Esophagus squamous epithelium (tissue), 5 donors: ENCODE measurements at places on chromosomes 16 and 17.

DNA sequence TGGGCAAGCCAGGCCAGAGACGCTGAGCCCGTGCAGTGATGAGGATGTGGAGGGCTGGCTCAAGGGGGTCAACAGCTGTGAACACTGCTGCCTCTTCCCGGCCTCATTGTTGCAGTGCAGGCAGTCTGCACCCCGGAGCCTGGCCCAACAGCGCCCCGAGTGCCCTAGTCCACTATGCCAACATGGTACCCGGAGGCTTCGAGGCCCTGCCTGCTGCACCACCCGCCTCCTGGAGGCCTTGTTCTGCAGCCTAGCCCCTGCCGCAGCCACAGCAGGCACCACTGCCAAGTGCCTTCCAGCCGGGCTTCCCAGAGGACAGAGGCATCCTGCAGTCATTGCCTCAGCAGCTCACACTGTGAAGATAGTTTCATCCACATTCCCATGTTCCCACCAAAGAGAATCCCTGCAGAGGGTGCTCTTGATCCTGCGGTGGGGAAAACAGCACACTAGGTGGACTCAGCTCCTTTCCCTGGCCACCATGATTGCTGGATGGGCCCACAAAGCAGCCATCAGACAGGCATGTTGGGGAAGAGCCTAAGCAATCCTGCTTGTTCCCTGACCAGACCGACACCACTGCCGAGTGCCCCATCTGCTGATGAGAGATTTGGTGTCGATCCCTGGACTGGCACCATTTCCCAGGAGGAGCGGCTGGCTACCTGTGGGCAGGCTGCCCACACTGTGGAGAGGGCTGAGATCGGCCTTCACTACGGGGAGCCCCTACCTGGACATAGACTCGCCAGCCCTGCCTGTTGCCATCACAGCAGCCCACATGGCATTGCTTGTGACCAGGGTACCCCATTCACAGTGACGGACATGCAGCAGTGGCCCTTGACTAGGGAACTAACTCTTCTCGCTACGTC, 44.9 kb downstream of the USP22 start:
- DNase-seq = no peak

GRCh38 chr17:52047086-52047485, 111.4 kb downstream of the CA10 start:
- no peak for DNase-seq

DNA sequence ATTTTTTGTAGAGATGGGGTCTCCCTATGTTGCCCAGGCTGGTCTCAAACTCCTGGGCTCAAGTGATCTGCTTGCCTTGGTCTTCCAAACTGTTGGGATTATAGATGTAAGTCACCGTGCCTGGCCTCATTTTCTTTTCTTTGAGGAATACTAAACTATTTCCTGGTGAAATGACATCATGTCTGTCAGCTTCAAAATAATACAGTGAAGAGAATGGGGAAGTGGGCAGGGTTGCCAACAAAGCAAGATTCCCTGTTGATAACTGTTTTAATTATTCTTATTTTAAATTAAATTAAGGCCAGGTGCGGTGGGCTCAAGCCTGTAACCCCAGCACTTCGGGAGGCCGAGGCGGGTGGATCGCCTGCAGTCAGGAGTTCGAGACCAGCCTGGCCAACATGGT, 21.1 kb downstream of the PIPOX start:
- no peak for DNase-seq

GRCh38 chr16:68267612-68268405, 3.5 kb downstream of the SLC7A6 start:
- no peak for DNase-seq

DNA sequence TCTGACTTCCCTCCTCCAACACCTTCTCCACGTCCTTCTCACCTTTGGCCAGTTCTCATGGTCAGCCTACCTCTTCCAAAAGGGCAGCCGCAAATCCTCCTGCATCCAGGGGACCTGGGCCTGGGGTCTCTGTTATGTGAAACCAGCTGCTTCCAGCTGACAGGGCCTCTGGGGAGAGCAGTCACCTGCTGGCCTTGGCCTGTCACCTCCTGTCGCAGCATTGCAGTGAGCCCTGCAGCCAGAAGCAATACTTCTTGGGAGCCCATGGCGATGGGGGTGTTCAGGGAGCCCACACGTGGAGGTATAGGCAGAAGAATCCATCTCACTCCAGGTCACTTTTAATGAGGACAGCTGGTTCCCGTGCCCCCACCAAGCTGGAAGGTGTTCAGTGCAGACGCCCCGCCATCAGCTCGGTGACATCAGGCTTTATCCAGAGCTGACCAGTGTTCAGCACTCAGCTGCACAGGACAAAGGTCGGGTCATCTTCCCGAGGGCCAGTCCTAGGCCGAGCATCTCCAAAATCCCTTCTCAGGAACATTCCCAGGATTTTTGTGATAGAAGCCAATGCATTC, 1.7 kb upstream of the SLC47A2 start:
- no peak for DNase-seq

- DNase-seq = no peak
These were observed 82.2 kb upstream of the ARL4D start for GRCh38 chr17:43316522-43317142.

DNA sequence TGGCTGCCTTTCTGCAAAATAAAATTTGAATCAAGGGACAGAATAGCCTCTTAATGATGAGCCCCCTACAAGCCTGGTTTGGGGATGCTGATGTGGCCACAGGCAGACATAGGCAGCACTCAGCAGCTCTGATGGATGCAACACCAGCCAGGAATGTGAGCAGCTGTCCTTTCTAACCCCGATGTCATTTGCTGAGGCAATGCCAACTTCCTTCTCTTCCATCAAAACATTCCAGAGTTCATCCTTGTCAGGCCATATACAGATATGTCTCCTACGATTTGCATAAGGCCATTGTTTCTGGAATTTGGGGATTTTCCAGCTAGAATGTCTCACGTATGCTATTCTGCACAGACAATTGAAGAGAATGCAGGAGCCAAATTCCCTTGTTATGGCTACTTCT, 52.1 kb upstream of the MYOCD start:
- no peak for DNase-seq

GRCh38 chr17:42683407-42684034, 1.2 kb downstream of the CNTNAP1 start:
- no peak for DNase-seq

DNA sequence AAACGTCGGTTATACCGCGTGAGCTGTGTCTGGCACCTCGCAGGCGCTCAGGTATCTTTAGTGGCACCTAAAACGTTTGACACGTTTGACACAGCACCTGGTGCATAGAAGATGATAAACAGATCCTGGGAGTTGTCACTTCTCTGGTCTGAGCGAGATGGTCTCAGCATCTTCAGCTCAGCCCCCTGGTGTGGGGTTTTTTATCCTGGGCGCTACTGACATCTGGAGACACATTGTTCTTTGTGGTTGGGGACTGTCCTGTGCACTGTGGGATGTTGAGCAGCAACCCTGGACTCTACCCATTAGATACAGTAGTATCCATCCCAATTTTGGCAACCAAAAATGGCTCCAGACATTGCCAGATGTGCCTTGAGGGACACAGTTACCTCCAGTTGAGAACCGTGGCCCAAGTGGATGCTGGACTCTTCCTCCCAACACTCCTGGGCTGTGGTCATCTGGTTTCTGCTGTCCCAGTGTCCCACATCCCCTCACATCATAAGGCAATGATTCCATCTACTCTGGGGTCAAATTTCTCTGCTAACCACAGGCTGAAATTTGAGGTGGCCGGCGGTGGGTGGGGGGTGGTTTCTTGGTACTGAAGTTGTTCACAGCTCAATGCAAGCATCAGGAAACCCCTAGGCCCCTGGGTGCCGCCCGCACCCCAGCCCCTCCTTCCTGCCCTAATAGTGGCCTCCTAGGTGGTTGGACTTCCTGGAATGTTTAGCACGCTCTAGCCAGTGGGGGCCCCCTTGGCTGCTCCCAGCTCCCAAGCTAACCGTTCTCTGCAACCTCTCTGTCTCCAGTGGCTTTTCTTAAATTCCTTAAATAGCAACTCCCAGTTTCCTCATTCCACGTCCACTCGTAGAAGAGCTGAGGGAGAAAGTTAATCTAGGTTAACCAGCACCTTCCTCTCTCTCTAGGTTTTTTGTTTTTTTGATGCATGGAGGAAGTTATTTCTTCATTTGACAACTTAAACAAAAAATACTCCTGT, 124.8 kb downstream of the ABCC1 start:
- DNase-seq = no peak

- DNase-seq = no peak
These were observed 10.8 kb upstream of the MTMR4 start for GRCh38 chr17:58525239-58525638.

GRCh38 chr17:7102421-7102820, 12.2 kb downstream of the ASGR2 start:
- no peak for DNase-seq

DNA sequence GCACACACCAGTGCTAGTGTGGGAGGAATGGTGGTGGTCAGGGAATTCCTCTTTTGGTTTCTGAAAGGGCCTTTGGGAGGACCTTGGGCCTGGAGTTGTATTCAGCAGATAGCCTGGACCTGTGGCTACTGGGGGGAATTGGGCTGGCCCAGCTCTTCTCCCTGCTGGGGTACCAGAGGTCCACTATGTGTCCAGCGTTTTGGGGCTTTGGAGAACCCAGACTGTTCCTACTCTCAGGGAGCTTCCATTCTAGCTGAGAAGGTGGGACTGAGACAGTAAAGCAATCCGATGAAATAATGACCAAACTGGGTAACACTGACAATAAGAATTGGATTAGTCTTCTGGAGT, 2.4 kb downstream of the EPN3 start:
- no peak for DNase-seq

DNA sequence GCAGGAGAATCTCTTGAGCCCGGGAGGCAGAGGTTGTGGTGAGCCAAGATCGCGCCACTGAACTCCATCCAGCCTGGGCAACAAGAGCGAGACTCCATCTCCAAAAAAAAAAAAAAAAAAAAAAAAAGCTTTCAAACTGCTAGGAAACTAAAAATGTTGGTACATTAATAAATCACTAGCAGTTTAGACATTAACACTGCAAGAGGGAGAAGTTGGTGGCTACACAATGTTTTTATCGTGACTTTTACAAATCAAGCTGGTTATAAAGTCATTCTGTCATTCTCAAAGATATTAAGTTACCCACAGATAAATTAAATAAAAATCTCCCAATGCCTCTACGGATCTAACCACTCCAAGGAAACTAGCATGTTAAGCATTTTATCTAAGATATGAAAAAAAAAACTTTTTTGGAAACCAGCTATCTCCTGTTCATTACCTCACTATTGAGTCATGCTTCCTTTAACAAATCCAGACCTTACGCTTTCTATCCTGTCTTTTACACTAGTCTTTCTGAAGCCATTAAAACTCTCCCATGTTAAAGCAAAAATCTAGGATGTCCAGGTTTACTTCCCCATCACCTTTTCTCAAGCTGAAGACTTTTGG, 85.9 kb upstream of the SMURF2 start:
- DNase-seq = no peak

- no peak for DNase-seq
These were observed 15.4 kb downstream of the SCO1 start for GRCh38 chr17:10681866-10682446.

DNA sequence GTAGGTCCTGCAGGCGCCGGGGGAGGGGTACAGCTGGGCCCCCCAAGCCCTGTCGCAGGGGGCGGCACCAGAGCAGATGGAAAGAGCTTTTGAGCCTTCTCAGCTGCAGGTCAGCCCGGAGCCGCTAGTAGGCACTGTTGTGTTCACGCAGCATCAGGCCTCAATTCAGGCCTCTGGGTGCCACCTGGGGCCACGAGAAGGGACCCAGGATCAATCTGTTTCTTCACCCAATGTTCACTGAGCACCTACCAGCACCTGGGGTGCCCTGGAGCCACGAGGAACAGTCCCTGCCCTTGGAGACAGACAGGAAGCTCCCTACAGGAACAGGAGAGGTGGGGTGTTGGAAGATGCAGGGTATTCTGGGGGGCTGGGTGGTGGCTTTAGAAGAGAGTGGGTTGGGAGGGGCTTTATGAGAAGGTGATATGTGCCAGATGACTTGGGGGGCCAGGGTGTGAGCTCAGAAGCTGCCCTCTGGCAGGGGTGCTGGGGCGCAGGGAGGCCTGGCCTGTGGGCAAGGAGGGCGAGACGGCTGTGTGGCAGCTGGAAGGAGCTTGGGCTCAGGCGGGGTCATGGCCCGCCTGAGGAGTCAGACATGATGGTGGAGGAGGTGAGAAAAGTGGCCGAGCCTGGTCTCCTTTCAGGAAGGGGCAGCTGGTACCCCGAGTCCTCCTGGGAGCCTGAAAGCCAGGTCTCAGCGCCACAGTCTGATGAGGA, 121.9 kb upstream of the GSE1 start:
- DNase-seq = no peak

GRCh38 chr17:72393553-72393952, 272.7 kb downstream of the SOX9 start:
- DNase-seq = no peak
